ENCODE measurements at places on chromosomes 16 and 17. TPM values are rescaled to one million over a fixed set of nuclear protein-coding genes. Genes with fewer than 3 reads are reported as not detected.

IRX3 gene
- not detected for polyA plus RNA-seq

SOST gene
- polyA plus RNA-seq: not detected

C1QL1 gene
- 0.75 TPM for polyA plus RNA-seq

RNF157 gene
- 0.07 TPM for polyA plus RNA-seq

HES7 gene
- polyA plus RNA-seq: 0.19 TPM

MYCBPAP gene
- 0.40 TPM for polyA plus RNA-seq

UBE2O gene
- 13.9 TPM for polyA plus RNA-seq

ASPA gene
- polyA plus RNA-seq: 0.01 TPM

CCDC154 gene
- 0.13 TPM for polyA plus RNA-seq

CA7 gene
- not detected for polyA plus RNA-seq

EPX gene
- polyA plus RNA-seq: not detected

SLX4 gene
- 2.8 TPM for polyA plus RNA-seq

ADAP2 gene
- polyA plus RNA-seq: 0.53 TPM

KCNJ16 gene
- polyA plus RNA-seq: 0.07 TPM

CPSF4L gene
- polyA plus RNA-seq: not detected

KCNAB3 gene
- polyA plus RNA-seq: 2.1 TPM

TBX21 gene
- polyA plus RNA-seq: not detected

G6PC1 gene
- polyA plus RNA-seq: not detected

PDK2 gene
- polyA plus RNA-seq: 114 TPM

CDRT4 gene
- polyA plus RNA-seq: 11.5 TPM

TPSG1 gene
- polyA plus RNA-seq: not detected

IL17C gene
- 0.17 TPM for polyA plus RNA-seq

KRTAP4-1 gene
- not detected for polyA plus RNA-seq

MYL4 gene
- 1.5 TPM for polyA plus RNA-seq
